ENCODE measurements at places on chromosomes 6 and 20. TPM values are rescaled to one million over a fixed set of nuclear protein-coding genes. Genes with fewer than 3 reads are reported as not detected.

Gene HLA-A
- 116 TPM for polyA plus RNA-seq

Gene JARID2
- polyA plus RNA-seq, result 25.1 TPM

DNA sequence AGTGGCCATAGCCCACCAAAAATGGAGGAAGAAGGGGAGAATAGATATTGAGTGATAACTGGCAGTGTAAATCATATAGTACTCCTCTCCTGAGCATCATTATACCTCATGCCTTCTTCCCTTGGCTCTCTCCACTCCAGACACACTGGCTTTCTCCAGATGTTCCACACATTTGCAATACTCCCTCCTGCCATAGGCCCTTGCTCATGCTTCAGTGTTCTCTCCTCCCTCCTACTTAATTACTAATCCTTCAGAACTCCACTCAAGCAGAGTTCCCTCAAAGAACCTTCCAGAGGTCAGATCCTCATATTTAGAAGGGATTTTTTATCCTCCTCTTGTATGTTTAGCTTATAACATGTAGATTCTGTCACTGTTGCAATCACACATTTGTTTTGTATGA is 279.5 kb upstream of the SUPT3H start:
- no peak for DNase-seq

- DNase-seq, result no peak
Measured at GRCh38 chr6:44074813-44075646, 52.2 kb downstream of the MRPL14 start.

GRCh38 chr20:32902456-32903420 is 44.0 kb downstream of the EFCAB8 start:
- DNase-seq, result no peak

DNA sequence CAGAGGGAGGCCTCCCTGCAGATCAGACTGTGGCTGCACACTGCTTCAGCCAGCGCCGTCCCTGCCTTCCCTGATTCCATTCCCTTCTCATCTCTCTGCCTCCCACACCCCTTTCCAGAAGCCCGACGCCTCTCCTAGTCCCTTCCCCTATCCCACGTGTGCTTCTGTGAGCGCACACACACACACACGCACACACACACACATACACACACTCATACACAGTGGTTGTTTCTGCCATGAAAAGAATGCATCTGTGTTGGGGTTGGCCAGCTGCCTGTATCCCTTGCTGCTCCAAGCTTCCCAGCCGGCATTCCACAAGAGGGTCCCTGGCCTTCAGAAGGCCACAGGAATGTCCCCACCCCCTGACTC is 51.7 kb downstream of the MOCS1 start:
- DNase-seq, result no peak

- peak; percentile 78 for DNase-seq
Measured at GRCh38 chr6:148704400-148705246, 42.2 kb upstream of the UST start.

Gene CLIC5
- 6.5 TPM for polyA plus RNA-seq

- DNase-seq, result no peak
Measured at GRCh38 chr6:134937426-134937825, 12.5 kb downstream of the ALDH8A1 start.

Gene TFB1M
- polyA plus RNA-seq, result 17.0 TPM

DNA sequence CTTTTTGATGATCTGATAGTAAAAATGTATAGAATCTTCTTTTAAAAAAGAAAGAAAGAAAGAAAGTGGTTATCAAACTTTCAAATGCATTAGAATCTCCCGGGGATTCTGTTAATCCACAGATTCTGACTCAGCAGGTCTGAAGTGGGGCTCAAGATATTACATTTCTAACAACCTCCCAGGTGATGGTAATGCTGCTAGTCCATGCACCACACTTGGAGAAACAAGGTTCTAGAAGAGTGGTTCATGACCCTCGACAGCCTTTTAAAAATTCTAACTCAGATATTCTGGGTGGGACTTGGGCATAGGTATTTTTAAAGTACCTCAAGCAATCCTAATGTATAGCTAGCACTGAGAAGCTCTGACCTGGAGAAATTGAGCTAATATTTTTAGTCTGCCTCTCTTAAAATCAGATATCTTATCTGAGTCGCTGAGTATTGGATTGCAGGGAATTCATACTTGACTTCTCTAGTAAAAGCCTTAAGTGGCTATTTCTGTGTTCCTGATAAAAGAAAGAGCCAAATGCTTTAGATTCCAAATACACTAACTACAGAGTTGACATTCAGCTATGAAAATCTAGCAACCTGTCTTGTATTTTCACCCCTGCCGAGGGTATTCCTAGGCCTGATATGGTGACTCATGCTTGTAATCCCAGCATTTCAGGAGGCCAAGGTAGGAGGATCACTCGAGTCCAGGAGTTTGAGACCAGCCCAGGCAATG is 252.4 kb downstream of the PHACTR1 start:
- no peak for DNase-seq

Gene DSE
- 15.6 TPM for polyA plus RNA-seq

DNA sequence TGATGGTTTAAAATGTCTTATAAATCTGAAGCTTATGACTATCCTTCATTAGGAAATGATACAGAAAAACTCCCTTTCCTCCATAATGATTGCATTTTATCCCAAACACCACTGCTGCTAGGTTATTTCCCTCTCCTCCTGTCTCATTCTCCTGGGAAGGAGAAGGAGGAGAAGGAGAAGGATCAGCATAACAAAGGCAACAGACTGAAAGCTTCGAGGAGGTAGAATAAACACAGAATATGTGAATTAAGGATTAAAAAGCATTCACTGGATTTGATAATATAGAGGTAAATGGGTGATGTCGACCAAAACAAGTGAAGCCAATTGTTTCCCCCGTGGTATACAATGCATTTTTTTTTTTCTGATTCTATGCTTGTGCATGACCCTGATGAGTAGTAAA is 82.0 kb downstream of the WASF1 start:
- DNase-seq, result no peak

DNA sequence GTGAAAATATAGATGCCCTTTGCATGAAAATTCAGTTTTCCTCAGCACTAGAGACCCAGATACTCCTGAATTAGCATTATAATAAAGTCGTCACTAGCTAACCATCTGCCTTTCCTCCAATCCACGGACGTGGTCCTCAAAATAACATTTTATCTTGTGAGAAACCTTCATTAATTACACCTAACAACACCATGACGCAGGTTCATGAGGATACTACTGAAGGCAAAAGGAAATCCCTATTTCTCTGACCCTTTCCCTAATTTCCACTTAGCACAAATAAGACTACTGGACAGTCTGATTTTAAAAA is 1.3 kb upstream of the PNISR start:
- no peak for DNase-seq

Gene TXLNB
- polyA plus RNA-seq, result 2.2 TPM

DNA sequence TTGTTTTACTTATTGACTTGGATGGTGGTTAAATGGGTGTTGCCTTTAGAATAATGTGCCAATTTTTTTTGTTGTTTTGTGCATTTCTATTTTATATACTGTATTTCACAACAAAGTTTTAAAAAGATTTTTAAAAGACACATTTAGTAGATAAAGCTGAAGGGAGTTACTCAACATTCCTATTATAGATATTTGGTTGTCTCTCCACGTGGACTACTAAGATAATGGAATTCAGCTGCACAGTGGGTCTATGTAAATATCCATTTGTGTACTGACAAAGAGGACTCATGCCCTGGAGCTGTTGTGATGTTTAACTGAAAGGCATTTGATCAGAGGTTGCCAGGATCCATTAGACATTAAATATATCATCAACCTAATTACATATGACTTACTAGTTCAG is 23.2 kb upstream of the FAM135A start:
- no peak for DNase-seq

- DNase-seq, result no peak
Measured at GRCh38 chr6:44049163-44049988, 77.9 kb downstream of the MRPL14 start.

DNA sequence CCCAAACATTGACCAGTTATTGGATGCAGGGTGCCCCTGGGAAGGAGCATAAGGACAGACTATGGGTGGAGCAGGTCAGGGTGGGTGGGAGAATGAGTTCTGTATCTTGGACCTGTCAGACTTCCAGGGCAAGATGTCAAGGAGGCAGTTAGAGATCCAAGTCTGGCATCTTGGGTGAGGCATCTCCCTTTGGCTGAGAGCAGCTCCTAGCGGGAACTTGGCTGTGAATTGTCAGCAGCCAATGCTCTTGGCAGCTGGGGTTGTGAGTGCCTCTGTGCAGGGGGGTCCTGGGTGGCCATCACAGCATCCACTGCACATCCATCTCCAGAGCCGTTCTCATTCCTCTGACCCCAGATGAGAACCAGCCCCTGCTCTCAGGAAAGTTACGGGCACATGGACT is 117.0 kb upstream of the MYL9 start:
- DNase-seq, result no peak

- DNase-seq, result no peak
Measured at GRCh38 chr6:169494038-169494437, 207.8 kb downstream of the WDR27 start.

- no peak for DNase-seq
Measured at GRCh38 chr6:129490521-129491255, 219.3 kb downstream of the ARHGAP18 start.

DNA sequence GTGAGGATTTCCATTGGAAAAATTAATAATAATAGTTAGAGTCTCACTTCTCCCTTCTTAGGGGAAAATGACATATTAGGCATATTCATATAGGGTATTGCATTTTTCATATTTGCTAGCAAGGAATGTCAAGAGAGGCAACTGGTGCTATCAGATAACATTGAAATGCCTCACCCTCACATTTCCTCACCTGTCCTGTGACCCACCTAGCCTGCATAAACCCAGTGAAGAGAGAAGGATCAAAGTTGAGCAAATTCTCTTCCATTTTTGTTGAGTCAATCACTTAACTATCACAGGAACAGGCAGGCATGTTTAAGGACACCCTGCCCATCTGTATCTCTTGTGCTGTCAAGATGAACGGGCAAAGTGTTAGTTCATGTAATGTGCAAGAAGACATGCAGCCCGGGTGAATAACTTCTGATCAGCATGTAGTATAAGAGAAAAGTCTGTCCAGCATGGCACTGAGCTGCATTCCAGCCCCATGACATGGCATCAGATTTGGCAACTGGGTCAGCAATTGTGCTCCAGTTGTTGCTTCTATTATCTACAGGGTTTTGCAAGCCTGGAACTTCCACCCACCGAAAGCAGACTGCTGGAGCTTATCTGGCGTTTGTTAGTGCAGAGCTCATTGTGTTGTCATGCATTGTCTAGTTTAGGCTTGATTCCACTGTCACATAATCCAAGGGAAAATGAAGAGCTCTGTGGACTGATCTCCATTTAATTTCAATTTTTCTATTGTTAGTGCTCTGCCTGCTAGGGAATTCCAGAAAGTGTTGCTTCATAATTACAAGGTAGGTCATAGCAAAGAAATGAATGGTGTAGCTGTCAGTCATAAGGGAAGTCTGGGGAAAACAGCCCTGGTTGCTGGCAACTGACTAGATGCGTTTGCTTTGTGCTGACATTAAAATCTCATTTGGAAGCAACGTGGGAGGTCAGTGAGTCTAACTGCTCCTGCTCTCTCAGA is 138.4 kb upstream of the TNFAIP3 start:
- no peak for DNase-seq

Gene SCGN
- 2.2 TPM for polyA plus RNA-seq

GRCh38 chr6:168373389-168373788 is 53.8 kb upstream of the DACT2 start:
- DNase-seq, result no peak

Gene TMEM151B
- polyA plus RNA-seq, result 51.1 TPM

Gene PRRT1
- 15.5 TPM for polyA plus RNA-seq

Gene SLCO4A1
- polyA plus RNA-seq, result 12.1 TPM

Gene TRIM31
- not detected for polyA plus RNA-seq

DNA sequence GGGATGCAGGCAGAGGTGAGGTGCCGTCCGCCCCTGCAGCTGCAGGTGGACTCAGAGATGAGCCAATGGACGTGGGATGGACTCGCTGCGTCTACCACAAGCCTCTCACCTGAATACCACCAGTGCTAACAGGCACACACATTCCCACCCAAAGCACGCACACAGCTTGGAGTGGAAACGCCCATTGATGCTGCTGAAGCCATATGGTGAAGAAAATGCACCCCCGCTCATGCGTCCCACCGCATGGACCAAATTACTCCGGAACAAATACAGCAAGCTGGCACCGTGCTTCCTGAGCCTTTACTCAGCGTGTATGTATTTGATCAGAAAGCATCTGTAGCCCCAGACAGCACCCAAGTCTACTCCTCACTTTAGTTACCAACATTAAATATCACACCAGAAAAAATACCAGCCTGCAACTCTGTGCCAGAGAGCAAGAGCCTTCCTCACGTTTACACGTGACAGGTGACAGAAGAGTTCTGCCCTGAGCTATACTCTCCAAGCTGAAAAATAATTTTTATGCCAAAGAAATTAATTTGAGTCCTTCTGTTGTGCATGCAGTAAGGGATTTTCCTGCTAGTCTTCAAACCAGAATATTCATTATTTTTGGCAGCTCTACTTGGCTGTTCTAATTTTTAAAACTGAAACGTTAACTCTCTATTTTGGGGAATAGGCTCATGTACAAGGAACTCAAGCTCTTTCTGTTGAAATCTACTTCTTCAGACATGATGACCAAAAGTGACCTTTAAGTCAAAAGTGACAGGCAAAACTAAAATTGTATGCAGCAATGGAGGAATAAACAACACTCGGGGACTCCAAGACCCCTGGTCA is 58.2 kb upstream of the SYNDIG1 start:
- DNase-seq, result no peak

Gene CLPSL2
- polyA plus RNA-seq, result 0.56 TPM

- DNase-seq, result no peak
Measured at GRCh38 chr6:91534614-91535013, 947.7 kb upstream of the MAP3K7 start.

Gene SLC29A1
- polyA plus RNA-seq, result 51.8 TPM

DNA sequence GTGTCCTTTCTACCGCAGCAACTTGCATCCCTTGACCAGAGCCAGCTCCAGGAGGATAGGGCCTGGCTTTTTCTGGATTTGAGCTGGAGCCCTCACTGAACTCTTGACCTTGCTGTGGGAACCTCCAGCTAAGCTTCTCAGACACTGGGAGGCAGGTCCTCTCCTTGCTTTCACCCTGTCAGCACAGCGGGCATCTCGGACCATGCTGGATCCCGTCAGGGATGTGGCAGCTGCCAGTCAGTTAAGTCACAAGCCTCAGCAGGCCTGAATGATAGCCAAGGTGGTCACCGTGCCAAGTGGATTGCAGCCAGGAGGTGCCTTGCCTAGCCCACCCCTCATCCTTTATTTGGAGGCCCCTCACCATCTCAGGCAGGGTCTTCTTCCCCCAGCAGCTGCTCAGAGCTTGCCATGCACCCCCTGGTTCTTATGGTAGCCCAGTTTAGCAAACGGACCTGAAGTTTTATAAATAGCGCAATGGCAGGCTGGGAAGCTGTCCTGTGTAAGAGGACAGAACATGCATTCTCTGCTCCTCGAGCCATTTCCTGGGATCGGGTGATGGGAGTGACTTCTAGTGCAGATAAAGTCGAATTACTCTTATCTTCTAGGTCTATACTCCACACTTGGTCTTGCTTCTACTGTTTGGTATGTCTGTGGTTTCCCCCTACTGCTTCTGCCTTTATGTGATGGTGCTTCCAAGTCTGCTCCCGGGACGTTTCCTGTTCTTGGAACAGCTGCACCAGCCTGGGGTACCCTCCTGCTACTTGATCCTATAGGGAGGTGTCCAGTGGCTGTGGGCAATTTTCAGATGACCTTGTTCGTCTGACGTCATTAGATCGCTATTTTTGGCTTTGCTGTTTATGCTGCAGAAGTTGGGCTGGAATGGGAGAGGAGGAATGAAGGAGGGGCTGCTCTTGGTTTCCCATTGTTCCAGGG is 7.1 kb upstream of the MYLK2 start:
- DNase-seq, result no peak

- DNase-seq, result no peak
Measured at GRCh38 chr6:85971238-85971637, 328.6 kb upstream of the SYNCRIP start.

Gene MAPK13
- 5.9 TPM for polyA plus RNA-seq

Measured in spinal cord (tissue), 10 donors.